ENCODE measurements at places on chromosomes 2 and 18.

GRCh38 chr2:128560718-128561117 lies 242.1 kb upstream of the HS6ST1 start:
- no peak for DNase-seq

- peak; percentile 43 for DNase-seq
Measured at GRCh38 chr2:96530474-96531357, 5.8 kb upstream of the ARID5A start.

DNA sequence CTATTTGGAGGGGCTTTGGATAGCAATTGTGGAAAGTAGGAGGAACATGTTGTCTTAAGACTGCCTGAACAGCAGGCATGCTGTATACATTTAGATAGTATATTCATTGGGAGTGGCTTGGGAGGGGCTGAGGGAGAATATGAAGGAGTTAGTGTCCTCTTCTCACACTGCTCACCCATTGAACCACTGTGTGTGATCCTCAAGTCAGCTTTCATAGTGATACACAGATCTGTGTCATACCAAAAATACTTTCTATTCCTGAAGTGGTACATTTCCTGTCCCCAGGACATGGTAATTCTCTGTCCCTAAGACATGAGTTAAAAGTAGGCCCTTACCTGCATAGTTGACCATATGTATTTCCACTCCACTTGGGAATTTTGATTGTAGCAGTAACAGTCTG lies 9.6 kb downstream of the NEMP2 start:
- no peak for DNase-seq

- peak; percentile 25 for DNase-seq
Measured at GRCh38 chr2:233832869-233833311, 21.4 kb downstream of the HJURP start.

GRCh38 chr2:73257425-73258125 lies 23.5 kb downstream of the CCT7 start:
- no peak for DNase-seq

DNA sequence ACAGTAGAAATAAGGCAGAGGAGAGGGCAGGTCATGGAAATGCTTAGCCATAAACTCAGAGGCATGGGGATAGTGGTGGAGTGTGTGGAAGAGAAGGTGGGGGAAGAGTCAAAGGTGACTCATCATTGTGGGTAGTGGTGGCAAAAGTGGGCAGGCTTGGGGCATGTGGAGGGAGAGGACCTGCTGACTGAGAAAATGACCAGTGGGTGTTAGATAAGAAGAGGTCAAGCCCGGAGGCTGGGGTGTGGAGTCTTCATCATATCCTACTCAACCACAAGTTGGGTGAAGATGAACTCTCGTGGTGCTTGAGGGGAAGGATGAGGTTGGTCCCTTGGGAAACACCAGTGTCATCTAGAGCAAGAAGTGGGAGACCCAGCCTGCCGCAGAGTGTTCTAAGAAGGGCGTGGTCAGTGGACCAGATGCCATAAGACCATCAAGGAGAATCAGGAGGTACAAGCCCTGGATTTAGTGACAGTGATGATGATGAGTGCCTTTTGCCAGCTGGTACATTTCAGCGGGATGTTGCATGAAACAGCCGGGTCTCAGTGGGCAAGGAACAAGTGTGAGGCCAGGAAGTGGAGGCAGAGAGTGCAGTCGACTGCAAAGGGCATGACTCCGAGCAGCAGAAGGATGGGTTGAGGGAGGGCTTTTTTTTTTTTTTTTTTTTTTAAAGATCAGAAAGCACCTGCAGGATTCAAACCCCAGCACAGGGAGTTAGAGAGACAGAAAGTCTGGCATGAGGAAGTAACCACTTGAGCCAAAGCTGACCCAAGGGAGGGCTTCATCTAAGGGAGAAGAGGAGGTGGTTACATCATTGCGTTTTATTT lies 122.6 kb upstream of the SPRED2 start:
- DNase-seq = no peak

GRCh38 chr18:60809937-60810336 lies 437.4 kb upstream of the MC4R start:
- DNase-seq = no peak

- no peak for DNase-seq
Measured at GRCh38 chr2:190717764-190718651, 69.1 kb downstream of the NAB1 start.

DNA sequence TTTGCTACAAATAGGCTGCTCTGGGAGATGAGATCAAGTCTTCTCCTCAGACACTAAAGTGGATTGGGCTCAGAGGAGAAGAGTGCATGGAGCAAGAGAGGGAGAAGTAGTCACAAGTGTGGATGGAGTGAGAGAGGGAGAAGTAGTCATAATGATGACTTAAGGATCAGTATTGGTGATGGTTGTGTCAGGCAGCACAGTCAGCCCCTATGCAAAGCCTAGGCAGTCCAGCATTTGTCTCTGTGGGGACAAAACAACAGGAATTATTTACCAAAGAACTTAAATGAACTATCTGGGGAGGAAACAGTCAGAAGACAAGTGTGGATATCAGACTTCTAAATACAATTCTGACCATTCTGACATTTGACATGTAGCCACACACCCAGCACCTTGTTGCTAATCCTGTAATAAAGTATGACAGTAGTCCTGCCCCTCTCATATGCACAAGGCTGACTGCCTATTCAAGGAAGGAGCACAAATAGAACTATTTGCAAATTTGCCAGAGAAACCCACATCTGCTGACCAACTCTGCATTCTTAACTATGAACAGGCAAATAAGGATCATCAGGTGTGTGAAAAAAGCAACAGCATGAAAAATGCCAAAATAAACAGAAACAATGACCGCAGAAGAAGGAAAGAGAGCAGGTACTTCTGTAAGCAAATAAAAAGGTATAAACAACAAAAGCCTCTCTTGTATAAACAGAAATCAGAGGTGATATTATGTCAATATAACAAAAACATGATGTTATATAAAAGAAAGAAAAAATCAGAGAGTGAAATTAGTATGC lies 1597.9 kb upstream of the ACVR2A start:
- no peak for DNase-seq

GRCh38 chr2:145119225-145119624 lies 599.3 kb upstream of the ZEB2 start:
- no peak for DNase-seq

DNA sequence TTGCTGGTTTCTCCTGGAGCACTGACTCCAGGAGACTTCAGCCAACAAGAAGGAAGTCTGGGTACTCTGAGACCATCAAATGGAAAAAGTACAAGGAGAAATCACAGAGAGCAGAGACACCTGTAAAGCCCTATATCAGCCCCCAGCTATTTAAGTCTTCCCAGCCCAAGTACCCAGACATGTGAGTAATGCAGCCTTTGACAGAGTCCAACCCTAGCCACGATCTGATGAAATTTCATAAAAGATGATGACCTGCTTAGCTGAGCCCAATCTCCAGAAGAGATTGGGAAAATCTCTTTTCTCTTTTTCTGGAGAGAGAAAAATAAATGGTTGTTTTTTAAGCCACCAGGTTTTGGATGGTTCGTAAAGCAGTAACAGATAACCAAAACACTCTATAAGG lies 196.6 kb downstream of the NBAS start:
- DNase-seq = no peak

GRCh38 chr18:79604913-79605880 lies 74.4 kb upstream of the CTDP1 start:
- DNase-seq = peak; percentile 3

- peak; percentile 35 for DNase-seq
Measured at GRCh38 chr2:189222468-189223105, 43.0 kb upstream of the COL5A2 start.

- no peak for DNase-seq
Measured at GRCh38 chr2:229154381-229154780, 116.7 kb downstream of the PID1 start.
